ENCODE measurements at places on chromosomes 4 and X.

- no peak for DNase-seq
These were observed 242.6 kb downstream of the ANKRD50 start for GRCh38 chr4:124469981-124470380.

DNA sequence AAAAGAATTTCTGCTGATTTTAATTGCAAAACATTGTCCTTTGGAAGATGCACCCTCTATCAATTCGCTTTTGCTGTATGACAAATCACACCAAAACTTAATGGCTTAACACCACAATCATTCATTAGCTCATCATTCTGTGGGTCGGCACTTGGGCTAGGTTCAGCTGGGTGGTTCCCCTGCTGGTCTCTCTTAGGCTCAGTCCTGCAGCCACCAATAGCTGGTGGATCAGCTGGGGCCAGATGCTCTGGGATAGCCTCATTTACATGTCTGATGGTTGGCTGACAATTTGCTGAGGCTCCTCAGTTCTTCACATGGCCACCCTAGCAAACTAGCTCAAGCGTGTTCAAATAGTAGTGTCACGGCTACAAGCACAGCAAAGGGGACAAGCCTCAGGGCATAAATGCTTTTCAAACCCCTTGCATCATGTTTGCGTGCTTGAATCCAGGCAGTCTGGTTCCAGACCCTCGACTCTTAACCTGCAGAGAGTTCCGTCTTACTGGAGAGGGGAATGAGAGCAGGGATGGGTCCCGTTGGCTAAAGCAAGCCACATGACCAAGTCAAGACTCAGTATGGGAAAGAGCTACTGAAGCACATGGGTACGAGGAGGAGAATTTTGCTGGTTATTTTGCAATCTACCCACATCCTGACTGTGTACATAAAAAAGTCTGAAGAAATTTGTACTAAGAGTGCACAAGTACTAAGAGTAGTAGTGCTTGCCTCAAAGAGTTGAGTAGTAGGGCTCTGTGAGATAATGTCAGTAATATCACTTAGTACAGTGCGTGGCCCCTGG, 7.5 kb upstream of the ACSL1 start:
- no peak for DNase-seq

- no peak for DNase-seq
These were observed 292.8 kb upstream of the ARSJ start for GRCh38 chr4:114272226-114272625.

DNA sequence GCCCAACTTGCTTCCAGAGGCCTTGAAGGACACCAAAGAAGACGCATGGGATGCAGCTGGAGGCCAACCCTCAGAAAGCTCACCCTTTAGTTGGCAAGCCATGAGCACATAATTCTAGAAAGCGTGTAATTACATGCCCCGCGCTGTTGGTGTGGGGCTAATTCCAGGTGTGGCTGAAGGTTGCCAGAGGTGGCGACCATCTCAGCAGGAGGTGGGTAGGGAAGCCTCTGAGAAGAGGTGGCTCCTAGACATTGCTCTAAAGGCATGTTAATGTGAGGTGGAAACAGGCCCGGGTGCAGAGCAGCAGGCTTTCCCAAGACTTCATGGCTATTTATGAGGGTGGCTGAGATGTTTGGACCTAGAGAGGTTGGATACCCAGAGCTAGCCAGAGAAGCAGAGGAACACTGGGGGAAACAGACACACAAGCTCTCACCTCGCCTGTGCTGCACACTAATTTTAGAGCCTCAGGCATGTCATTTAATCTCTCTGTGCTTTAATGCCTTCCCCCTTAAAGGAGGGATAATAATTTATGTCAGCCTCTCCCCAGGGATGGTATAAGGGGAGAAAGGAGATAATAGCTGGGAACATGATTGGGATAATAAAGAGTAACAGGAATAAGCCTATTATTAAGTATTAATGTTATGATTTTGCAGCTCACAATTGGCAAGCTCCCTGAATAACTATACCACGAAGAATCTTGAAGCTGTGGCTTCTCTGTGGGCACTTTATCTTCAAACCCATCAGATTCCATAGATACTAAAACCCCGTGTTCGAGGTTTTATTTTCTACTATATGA, 60.0 kb upstream of the HELT start:
- DNase-seq, result no peak

DNA sequence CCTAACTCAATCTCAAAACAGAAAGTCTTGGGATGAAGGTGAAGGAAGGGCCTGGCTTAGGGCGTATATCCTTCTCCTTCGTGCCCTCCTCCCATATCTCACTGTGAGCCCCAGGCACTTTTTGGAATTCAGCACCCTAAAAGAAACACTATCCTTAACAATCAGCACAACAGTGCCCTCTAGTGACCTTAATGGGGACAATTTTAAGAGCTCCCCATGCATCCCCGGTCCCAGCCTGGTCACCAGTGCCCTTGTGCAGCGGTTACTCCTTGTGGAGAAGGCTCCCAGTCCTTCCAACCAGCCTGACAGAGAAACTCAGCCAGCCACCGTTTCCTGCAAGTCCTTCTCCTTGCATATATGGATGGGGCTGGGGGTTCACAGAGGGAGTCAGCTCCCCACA, 4.2 kb downstream of the PAK3 start:
- DNase-seq, result no peak

Measured in right forelimb (tissue), 1 donor.